ENCODE measurements at places on chromosomes 1 and 21.

- no peaks in the 10 kb centered on the region for H3K27me3 ChIP-seq
- peaks cover 8% of the 10 kb centered on the region for H3K4me1 ChIP-seq
- H3K4me3 ChIP-seq: no peak overlapping the region
- no peak for DNase-seq
- H3K36me3 ChIP-seq: no peaks in the 10 kb centered on the region
Observed at GRCh38 chr21:41668686-41669532, 97.9 kb downstream of the RIPK4 start.

DNA sequence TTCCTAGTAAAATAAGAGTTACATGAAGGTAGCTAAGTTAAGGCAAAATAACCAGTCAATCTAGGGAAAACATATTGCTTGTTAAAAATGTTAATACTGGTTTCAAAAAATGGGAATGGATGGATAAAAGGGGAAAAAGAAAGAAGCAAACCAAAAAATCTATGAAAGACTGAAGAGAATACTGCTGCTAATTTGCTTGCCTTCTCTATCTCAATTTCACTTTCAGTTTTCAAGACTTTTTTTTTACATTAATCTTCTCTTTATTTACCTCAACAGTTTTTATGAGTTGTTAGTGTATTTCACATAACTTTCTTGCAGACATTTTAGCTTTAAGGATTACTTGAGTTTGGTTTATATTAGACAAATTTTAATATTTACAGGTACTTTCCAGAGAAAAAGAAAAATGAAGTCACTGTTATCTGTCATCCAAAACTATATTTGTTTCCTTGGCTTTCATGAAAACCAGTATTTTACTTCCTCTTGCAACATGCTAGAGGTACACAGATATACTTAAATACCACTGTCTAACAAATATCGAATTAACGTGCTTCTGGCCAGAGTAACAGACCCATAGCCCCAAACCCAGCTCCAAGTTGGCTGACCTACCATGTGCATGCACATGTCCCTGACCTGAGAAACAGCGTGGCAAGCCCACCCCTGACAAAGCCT is 70.7 kb downstream of the COL24A1 start:
- H3K27me3 ChIP-seq: no peaks in the 10 kb centered on the region
- no peaks in the 10 kb centered on the region for H3K36me3 ChIP-seq
- no peak overlapping the region for H3K4me3 ChIP-seq
- no peak for DNase-seq
- H3K27ac ChIP-seq: no peak overlapping the region

DNA sequence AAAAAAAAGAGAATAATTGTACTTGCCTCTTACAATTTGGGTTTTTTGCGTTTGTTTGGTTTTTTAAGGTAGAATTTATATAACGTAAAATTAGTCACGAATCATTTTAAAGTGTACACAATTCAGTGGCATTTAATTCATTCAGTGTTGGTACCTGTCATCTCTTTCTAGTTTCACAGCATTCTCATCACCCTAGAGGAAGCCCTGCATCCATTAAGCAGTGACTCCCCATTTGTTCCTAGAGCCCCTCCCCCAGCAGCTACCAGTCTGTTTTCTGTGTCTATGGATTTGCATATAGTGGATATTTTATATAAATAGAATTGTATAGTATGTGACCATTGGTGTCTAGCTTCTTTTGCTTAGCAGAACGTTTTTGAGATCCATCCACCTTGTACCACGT is 233.2 kb upstream of the FMN2 start:
- DNase-seq: no peak
- H3K4me3 ChIP-seq: no peak overlapping the region
- H3K27me3 ChIP-seq: no peaks in the 10 kb centered on the region
- no peaks in the 10 kb centered on the region for H3K36me3 ChIP-seq
- no peak overlapping the region for H3K27ac ChIP-seq
- no peaks in the 10 kb centered on the region for H3K4me1 ChIP-seq

- H3K36me3 ChIP-seq: peaks cover 5% of the 10 kb centered on the region
- DNase-seq: no peak
- peak overlapping the region; percentile 98 for H3K27ac ChIP-seq
- peak overlapping the region; percentile 100 for H3K4me3 ChIP-seq
Observed at GRCh38 chr1:222643606-222643937, 25.7 kb downstream of the MIA3 start.

DNA sequence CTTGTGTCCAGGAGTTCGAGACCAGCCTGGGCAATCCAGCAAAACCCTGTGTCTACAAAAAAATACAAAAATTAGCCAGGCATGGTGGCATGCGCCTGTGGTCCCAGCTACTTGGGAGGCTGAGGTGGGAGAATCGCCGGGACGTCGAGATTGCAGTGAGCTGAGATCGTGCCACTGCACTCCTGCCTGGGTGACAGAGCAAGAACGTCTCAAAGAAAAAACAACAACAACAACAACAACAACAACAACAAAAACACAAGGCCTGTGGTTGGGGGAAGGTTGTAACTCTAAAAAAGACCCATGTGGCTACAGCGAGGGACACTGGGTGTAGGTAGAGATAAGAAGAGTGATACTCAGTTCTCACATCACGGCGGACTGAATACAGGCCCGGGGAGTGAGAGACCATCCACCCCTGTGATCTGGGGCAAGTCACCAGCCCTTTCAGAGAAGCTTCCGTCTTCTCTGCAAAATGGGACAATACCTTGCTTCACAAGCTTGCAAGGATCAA is 848 bp upstream of the CDC42 start:
- H3K4me1 ChIP-seq: peaks cover 47% of the 10 kb centered on the region
- DNase-seq: no peak
- H3K4me3 ChIP-seq: peak overlapping the region; percentile 83
- H3K36me3 ChIP-seq: peaks cover 3% of the 10 kb centered on the region

- DNase-seq: no peak
- no peak overlapping the region for H3K27ac ChIP-seq
- no peaks in the 10 kb centered on the region for H3K36me3 ChIP-seq
- H3K4me3 ChIP-seq: no peak overlapping the region
- H3K4me1 ChIP-seq: no peaks in the 10 kb centered on the region
Observed at GRCh38 chr1:38166461-38166860, 119.9 kb upstream of the POU3F1 start.

DNA sequence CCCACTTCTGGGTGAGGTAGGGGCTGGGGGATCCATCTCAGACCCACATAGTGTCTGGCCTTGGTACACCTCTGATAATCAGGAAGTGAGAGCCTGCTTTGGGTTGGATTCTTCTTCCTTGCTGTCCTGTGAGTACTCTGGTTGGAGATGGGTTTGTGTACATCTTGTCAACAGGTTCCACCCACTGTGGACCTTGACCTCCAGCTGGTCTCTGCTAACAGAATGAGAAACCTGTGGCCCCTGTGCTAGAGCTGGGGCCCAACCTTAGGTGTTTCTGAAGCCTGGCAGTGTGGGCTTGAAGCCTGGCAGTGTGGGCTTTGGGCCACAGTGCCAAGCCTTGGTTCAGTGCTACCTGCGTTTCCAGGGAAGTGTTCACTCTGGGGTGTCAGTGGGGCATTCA is 2.6 kb downstream of the ZBTB48 start:
- H3K27ac ChIP-seq: no peak overlapping the region
- H3K4me1 ChIP-seq: peaks cover 38% of the 10 kb centered on the region
- H3K4me3 ChIP-seq: no peak overlapping the region
- no peak for DNase-seq
- H3K36me3 ChIP-seq: peaks cover 5% of the 10 kb centered on the region

DNA sequence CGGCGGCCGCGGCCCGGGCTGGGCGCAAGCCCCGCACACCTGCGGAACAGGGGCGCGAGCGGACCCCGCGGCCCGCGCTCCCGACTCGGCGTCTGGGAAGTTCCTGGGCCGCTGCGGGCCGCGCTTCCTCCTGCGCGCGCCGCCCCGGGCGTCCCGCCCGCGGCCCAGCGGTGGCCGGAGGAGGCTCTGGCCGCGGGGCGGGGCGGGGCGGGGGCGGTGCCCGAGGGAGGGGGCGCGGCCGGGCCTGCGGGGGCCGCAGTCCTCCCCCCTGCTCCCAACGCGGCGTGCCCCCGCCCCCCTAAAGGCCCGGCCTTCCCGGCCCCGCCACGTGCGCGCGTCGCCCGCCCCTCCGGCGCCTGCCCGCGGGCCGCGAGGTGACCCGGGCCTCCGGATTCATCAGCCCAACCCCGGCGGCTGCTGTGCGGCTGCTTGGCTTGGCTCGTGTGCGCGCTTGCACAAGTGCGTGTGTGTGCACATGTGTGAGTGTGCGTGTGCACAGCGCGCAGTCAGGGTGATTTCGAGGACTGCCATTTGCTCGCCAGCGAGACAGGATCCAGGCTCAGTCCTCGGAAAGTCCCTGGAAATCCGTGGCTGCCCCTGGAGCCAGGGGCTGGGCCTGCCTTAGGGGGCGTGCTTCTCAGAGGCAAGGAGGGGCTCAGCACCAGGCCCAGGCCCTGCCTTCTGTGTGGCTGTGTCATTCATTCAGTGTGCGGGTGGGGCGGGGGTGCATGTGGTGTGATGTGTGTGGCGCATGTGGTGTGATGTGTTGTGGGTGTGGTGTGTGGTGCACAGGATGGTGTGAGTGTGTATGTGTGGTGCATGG is at the start of gene C2CD2:
C2CD2 (minus strand) TSS at position 188 of the 823 bp plus-strand sequence. CDS start 370 bp downstream, outside the sequence.
- no peak within 1 kb of the TSS for H3K27ac ChIP-seq
- H3K27me3 ChIP-seq: no peaks in the 10 kb centered on the region
- H3K4me3 ChIP-seq: no peak within 1 kb of the TSS
- H3K36me3 ChIP-seq: no peaks in the 10 kb centered on the region
- DNase-seq: no peak

- H3K36me3 ChIP-seq: no peaks in the 10 kb centered on the region
- no peak overlapping the region for H3K4me3 ChIP-seq
- H3K27me3 ChIP-seq: peaks cover 11% of the 10 kb centered on the region
- no peak for DNase-seq
- H3K4me1 ChIP-seq: no peaks in the 10 kb centered on the region
Observed at GRCh38 chr1:162040657-162041056, 17.0 kb upstream of the OLFML2B start.

GRCh38 chr1:173258479-173259264 is 51.5 kb upstream of the TNFSF4 start:
- H3K4me1 ChIP-seq: peaks cover 3% of the 10 kb centered on the region
- no peaks in the 10 kb centered on the region for H3K36me3 ChIP-seq
- H3K27me3 ChIP-seq: no peaks in the 10 kb centered on the region
- no peak for DNase-seq

- H3K27ac ChIP-seq: no peak overlapping the region
- no peaks in the 10 kb centered on the region for H3K27me3 ChIP-seq
- H3K36me3 ChIP-seq: no peaks in the 10 kb centered on the region
- H3K4me3 ChIP-seq: no peak overlapping the region
Observed at GRCh38 chr1:229149435-229149834, 121.5 kb upstream of the RAB4A start.

- H3K4me3 ChIP-seq: no peak overlapping the region
- no peaks in the 10 kb centered on the region for H3K27me3 ChIP-seq
- DNase-seq: no peak
- H3K27ac ChIP-seq: no peak overlapping the region
Observed at GRCh38 chr21:26935977-26936376, 30.9 kb downstream of the ADAMTS5 start.

DNA sequence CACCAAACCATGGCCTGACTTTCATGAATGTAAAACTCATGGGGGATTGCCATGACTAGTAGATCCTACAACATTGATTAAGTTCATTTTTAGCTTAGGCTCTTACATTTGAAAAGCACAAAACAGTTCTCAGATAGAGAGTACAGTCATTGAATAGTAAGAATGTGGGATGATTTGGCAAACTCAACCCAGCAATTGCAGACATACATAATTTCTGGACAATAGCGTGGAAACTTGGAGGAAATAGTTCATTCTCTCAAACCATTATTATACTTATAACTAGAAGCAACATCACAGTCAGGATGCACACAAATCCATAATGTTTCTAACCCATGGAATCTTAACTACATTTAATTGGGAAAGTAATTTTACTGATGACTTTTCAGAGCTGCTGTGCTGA is 598.2 kb downstream of the LMO4 start:
- H3K27ac ChIP-seq: no peak overlapping the region
- no peaks in the 10 kb centered on the region for H3K27me3 ChIP-seq
- H3K36me3 ChIP-seq: no peaks in the 10 kb centered on the region
- H3K4me1 ChIP-seq: no peaks in the 10 kb centered on the region
- H3K4me3 ChIP-seq: no peak overlapping the region

DNA sequence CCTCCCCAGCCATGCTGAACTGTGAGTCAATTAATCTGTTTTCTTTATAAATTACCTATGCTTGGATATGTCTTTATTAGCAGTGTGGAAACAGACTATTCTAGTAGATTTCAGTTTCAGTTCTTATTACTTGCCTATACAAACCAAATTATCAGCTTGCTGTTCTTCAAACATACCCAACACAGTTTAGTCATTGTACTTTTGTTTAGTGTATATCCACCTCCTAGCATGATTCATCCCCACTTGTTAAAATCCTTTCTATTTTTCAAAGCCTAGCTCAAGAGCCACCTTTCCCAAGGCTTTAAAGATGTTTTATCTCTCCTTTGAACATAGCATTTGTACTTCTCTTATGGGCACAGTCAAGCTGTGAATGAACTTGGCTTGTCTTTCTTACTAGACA is 195.6 kb upstream of the ZRANB2 start:
- H3K36me3 ChIP-seq: no peaks in the 10 kb centered on the region
- H3K4me1 ChIP-seq: no peaks in the 10 kb centered on the region
- DNase-seq: no peak
- no peak overlapping the region for H3K27ac ChIP-seq

DNA sequence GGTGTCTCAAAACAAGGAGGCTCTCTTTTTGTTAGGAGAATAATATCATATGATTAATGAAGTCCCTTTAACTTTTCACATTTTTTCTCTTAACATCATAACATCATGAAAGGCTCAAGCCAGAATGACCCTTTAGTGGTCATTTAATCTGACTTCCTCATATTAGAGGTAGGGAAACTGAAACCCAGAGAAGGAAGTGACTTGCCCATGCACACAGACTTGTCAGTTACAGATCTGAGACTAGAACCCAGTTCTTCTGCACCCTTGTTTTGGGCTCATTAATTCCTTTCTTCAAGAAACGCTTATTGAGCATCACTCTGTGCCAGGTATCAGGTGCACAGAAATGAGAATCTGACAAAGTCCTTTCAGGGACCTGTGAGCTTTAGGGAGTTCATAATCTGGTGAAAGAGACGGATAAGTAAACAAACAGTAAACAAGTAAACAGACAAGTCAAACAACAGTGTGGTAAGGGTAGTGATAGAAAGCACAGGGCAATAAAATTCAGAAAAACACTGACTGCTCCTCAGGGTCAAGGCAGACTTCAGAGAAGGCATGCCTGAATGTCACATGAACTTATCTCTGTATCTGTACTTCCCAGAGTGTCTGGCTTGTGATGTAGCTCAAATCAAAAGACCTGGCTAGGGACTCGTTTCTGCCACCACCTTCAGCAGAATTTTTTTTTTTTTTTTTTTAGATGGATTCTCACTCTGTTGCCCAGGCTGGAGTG is 38.3 kb upstream of the OSBPL9 start:
- H3K27me3 ChIP-seq: no peaks in the 10 kb centered on the region
- DNase-seq: no peak
- peaks cover 22% of the 10 kb centered on the region for H3K4me1 ChIP-seq
- no peak overlapping the region for H3K27ac ChIP-seq
- no peak overlapping the region for H3K4me3 ChIP-seq
- H3K36me3 ChIP-seq: no peaks in the 10 kb centered on the region

DNA sequence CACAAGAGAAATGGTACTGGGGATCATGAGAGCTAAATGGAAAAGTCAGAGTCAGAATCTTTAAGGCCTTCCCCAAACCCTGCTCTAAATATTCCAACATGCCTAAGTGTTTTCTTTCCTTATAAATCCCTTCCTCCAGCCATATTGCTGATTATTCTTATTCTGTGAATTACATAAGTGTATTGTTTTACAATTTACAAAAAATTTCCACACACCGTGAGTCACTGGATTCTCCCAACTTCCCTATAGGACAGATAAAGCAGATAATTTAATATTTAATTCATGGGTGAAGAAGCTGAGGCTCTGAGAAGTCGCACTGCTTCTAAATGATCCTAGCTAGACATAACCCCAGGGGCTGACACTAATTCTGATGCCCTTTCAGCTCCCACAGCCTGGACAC is 243.3 kb upstream of the JUN start:
- no peak for DNase-seq
- no peaks in the 10 kb centered on the region for H3K36me3 ChIP-seq
- H3K27ac ChIP-seq: no peak overlapping the region
- H3K27me3 ChIP-seq: no peaks in the 10 kb centered on the region
- H3K4me3 ChIP-seq: no peak overlapping the region
